Right forelimb (tissue), 1 donor: ENCODE measurements at places on chromosomes 2 and 18.
A peak's percentile ranks its signal among the peaks of the same experiment; 100 is the strongest.

DNA sequence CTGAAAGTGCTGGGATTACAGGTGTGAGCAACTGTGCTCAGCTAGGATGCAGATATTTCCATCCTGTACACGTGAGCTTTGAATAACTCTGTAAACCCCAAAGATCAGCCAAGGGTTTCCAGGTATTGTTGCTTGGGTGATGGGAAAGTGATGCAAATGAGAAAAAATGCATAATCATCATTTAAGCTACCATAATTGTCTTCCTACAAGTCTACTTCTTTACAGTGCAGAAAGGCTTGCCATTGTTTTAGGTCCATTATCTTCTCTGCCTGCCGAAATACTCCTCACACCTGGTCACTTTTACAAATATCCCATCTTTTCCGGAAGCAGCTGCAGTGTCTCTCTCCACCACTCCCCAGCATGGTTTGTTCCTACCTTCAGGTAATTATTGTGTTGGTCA, 259.8 kb upstream of the CCDC68 start:
- DNase-seq: no peak

- DNase-seq: no peak
Observed at GRCh38 chr18:23934863-23935262, 79.7 kb upstream of the TTC39C start.

DNA sequence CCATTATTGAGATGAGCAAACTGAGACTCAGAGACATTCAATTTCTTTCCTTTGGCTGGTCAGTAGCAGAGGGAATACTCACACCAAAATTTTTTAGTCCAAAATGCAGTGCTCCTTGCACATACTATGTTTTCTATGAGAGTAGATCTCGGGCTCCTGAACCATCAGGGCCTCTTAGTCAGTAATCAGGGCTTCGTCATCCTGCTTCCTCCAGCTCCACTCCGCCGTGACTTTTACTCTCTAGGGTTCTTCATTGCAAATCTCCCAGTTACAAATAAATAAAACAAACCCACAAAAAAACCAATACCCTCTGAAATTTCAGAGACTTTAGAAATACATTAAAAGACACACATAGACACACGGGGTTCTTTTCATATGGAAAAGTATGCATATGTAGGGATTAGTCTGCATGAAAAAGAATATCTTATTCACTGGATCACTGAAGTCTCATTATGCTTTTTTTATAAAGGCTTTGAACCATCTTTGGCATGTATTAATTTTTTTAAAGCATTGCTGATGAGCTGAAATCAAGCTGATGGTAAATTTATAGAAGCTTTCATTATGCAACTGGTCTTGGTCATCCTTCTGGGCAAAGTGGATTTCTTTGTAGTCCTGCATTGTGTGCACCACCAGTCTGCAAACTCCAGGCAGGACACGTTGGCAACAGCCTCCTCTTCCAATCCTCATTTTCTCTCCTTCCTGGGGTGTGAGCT, 235.0 kb downstream of the ICOS start:
- DNase-seq: no peak

- DNase-seq: no peak
Observed at GRCh38 chr2:29398384-29399237, 283.4 kb downstream of the CLIP4 start.

- no peak for DNase-seq
Observed at GRCh38 chr18:47492691-47493090, 241.2 kb upstream of the SKOR2 start.

DNA sequence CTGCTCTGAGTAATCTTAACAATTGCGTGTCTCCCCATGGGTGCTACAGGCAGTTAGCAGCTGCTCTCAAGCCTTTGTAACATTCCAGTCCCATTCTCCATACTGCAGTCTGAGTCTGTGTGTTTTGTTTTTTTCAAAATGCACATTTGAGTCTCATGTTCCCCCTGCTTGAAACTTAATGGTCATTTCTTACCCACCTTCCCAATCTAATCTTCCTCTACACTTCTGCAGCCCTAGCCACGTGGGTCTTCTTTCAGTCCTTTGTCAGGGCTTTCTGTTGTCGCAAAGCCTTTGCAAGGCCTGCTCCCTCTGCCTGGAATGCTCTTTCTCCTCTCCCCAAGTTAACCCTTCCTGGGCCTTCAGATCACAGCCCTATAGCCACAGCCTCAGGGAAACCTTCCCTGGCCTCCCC, 24.5 kb downstream of the ELAC1 start:
- DNase-seq: no peak

GRCh38 chr18:70662588-70662987, 373.7 kb downstream of the SOCS6 start:
- no peak for DNase-seq

GRCh38 chr2:134393075-134393461, 139.2 kb downstream of the MGAT5 start:
- DNase-seq: no peak

DNA sequence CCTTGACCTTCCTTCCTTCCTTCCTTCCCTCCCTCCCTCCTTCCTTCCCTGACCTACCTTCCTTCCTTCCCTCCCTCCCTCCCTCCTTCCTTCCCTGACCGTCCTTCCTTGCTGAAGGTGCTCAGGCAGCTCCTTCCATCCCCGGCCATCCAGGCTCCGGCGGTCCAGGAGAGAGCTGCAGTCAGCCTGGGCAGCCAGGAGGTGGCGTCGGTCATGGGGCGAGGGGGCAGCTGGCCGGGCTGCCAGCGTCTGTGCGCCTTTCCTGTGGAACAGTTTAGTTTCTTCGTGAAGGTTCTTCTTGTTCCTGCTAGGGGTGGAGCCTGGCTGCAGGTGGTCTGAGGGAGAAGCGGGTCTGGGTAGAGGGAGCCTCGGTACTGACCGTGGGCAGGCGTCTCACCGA, 15.7 kb downstream of the GPR35 start:
- peak; percentile 40 for DNase-seq

DNA sequence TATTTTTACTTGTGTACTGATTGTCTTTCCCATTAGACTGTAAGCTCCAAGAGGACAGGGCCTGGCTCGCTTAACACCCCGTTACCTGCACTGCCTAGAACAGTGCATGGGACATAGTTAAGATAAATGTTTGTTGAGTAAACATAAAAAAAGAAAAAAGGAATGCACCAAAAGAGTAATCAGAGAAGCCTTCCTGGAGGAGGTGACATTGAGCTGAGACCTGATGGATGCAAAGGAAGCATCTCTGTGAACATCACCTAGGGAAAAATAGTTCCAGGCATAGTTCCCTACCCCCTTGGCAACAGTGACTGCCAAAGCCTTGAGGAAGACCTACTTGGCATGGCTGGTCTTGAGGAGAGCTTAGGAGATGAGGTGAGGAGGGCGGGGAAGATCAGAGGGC, 924 bp upstream of the TFCP2L1 start:
- no peak for DNase-seq

GRCh38 chr2:8938384-8938783, 65.1 kb downstream of the MBOAT2 start:
- DNase-seq: no peak

GRCh38 chr2:146437712-146438111, 1407.1 kb upstream of the ACVR2A start:
- no peak for DNase-seq

- peak; percentile 42 for DNase-seq
Observed at GRCh38 chr2:30781961-30782533, 25.2 kb downstream of the CAPN13 start.

GRCh38 chr2:233349005-233349998, 5.0 kb upstream of the DGKD start:
- peak; percentile 74 for DNase-seq

DNA sequence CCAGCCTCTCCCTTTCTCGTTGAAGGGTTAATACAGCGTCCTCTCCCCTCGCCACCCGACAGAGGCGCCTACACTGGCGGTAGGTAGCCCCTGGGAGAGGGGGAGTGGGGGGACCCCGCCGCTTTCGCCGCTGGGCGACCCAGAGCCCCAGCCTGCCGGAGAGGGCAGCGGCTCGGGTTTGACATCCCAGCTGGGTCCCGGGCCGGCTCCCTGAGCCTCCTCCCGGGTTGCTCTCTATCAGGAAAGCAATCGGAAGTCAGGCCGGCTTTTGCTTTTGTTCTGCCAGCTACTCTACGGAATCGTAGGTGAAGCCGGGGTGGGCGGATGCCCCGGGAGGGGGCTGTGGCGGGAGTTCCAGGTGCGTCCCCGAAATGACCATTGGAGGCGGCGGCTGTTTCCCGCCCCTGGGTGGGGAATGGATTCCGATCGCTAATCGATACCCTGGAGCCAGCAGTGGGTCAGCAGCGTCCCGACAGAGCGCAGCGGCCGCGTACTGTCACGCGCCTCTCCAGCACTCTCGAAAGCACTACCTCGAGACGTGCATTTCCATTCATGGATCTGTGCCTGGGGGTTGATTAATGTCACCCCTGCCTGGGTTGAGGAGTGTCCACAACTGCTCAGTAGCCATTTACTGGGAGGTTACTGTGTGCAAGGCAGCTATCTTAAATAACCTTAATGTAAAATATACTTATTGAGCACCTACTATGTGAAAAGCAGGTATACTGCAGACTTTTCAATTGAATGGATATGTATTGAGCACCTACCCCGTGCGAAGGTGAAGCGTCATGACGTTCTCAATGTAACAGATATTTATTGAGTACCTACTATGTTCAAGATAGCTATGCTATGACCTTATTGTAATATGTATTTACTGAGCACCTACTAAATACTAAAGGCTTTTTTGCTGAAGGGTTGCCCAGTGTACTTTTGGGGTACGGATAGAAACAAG, 1.1 kb downstream of the MAPK4 start:
- no peak for DNase-seq

DNA sequence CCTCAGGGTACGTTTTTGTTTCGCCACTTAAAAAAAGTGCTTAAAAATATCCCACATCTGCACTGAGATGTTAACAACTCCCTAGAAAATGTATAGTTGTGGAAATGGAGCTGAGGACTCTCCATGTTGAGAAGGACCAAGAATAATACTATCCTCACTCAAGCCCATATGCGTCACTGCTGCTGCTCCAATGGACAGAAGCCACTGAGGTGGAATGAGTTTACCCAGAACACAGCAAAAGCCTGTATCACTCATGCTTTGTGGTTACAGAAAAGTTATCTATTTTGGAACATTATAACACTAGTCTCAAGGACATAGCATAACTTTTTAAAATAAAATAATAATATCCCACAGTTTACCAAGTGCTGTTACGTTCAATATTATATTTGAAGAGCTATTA, 31.9 kb downstream of the DSC3 start:
- DNase-seq: no peak

DNA sequence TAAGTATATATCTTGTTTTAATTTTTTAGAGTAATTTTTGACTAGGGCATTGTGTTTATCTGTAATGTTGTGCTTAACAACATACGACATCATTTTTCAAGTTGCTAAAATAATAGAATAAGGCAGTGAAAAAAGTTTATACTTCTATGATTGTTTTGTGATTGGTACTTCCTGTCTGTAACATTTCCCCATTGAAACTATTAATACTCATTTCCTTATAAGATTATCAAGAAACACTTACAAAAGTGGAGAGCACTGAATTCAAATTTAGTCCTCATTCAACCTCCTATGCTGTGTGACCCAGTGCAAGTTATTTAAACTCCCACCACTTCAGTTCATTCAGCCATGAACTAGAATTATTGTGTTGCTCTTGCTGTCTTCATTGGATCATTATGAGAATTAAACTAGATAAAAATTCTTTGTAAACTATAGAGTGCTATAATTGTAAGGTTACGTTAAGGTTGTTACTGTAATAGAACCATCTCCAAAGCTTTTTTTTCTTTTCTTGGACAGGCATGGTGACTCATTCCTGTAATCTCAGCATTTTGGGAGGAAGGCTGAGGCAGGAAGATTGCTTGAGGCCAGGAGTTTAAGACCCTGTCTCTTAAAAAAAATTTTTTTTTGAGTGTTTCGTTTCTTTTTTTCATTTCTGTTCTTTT, 2.8 kb downstream of the ETAA1 start:
- DNase-seq: no peak

- no peak for DNase-seq
Observed at GRCh38 chr18:77737405-77737804, 487.8 kb downstream of the GALR1 start.

GRCh38 chr2:221178139-221178538, 394.0 kb downstream of the EPHA4 start:
- DNase-seq: no peak

- DNase-seq: no peak
Observed at GRCh38 chr2:47217277-47217676, 62.2 kb upstream of the STPG4 start.

GRCh38 chr2:98334439-98335078, 11.7 kb upstream of the CNGA3 start:
- DNase-seq: no peak

DNA sequence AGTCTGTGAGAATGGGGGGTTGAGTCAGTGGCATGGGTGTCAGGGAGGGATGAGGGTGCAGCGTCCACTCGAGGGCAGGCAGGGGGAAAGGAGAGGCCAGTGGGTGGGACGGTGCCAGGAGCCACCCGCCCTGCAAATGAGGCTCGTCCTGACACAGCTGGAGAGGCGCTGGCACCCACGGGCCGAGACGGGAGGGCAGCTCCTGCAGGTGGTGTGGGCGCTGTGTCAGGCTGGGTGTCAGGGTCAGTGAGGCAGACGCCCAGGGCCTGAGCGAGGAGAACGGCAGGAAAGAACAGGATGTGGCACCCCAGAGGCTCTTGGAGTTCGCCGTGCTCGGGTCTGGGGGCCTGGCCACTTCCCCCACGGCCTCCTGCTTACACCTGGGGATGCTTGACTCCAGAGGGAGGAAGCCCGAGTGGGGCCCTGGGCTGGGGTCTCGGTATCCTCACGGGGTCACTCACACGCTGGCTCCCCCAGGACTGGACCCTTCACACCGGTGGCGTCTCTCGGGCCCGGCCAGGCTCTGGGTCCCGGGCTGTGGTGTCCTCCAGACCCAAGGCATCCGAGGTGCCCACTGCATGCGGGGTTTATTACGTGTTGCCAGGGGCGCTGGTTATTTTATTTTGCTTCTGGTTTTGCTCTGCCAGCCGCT, 130.5 kb upstream of the CTDP1 start:
- no peak for DNase-seq

GRCh38 chr2:100291152-100291970, 30.9 kb downstream of the LONRF2 start:
- DNase-seq: no peak

- peak; percentile 57 for DNase-seq
Observed at GRCh38 chr2:219627103-219628100, at the start of gene SLC4A3. SLC4A3 (plus strand) TSS chr2:219627630; CDS start chr2:219627993, 363 bp downstream.

GRCh38 chr18:12312976-12313375, 4.9 kb downstream of the TUBB6 start:
- no peak for DNase-seq

- no peak for DNase-seq
Observed at GRCh38 chr2:199382091-199382490, 75.6 kb downstream of the SATB2 start.

GRCh38 chr18:76620321-76621170, 125.5 kb upstream of the ZNF516 start:
- no peak for DNase-seq
